ENCODE measurements at places on chromosomes 16 and 17.

GRCh38 chr17:55655777-55656176, 66.9 kb downstream of the TMEM100 start:
- no peak for DNase-seq

DNA sequence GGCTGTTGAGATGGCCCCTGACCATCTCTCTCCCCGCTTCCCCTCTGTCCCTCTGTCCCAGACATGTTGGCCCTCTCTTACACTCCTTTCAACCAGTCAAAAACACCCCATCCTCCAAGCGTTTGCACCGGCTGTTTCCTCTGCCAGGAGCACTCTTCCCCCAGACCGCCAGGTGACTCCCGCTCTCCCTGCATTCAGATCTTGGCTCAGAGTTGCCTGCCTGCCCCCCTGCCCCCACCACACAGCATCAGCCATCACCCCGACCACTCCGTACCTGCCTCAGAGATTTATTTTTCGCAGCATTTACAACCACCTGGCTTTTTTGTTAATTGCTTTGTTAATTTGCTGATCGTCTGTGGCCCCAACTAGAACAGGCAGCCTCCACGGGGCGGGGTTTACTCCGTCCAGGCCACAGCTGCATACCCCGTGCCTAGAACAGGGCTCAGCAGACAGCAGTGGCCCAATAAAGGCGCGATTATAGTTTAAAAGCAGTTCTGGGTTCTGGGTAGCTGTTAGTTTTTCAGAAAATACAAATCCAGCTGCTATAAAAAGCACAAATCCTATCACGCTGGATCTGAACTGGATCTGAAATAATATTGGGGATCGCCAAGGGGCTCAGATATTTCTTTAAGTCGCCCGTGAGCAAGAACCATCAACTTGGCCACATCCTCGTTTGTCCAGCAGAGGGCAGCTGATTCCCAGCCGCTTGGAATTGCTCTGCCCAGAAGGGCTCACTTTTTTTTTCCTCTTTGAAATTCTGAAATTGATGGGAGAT, 173.6 kb downstream of the IRF8 start:
- peak; percentile 11 for DNase-seq

GRCh38 chr16:1439058-1439698, 5.2 kb downstream of the CCDC154 start:
- DNase-seq: no peak

GRCh38 chr17:33447090-33447489, 154.0 kb upstream of the ASIC2 start:
- DNase-seq: no peak

Measured in activated gamma-delta T cell treated with Interleukin-2 at 50 U/mL for 16 hours (primary cell).